ENCODE measurements at places on chromosomes 2 and 18. TPM values are rescaled to one million over a fixed set of nuclear protein-coding genes. Genes with fewer than 3 reads are reported as not detected.

AUP1 gene
- 140 TPM for total RNA-seq

POU3F3 gene
- not detected for total RNA-seq

DNA sequence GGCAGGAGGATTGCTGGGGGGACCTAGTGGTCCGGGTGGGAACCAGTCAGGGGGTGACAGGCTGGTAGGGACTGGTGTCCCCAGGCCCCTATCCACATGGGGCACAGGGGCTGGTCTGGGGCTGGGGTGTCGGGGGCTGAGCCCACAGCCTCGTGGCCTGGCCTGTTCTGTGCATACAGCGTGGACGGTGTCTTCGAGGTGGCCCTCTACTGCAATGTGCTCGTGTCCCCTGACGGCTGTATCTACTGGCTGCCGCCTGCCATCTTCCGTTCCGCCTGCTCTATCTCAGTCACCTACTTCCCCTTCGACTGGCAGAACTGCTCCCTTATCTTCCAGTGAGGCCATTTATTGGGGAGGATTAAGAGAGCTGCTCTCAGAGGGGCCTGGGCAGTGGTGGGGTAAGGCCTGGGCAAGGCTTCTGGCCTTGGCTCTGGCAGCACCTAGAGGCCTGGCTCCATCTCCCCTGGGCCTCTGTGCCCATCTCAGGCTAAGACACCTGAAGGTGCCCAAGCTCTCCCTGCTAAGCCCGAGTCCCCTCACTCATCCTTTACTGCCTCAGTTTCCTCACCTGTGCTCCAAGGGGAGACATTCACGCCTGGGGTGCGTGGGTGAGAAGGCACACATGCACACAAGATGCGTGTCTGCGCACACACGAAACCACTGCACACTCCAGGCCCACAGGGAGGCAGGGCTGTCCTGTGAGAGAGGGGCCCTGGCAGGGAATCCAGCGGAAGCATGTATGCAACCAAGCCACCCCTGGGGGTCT is 1.9 kb downstream of the CHRNG start:
- H3K27ac ChIP-seq: no peak overlapping the region
- no peaks in the 10 kb centered on the region for H3K36me3 ChIP-seq
- no peak overlapping the region for H3K4me3 ChIP-seq
- no peaks in the 10 kb centered on the region for H3K4me1 ChIP-seq
- H3K27me3 ChIP-seq: no peaks in the 10 kb centered on the region

EVA1A gene
- total RNA-seq: 46.6 TPM

- H3K36me3 ChIP-seq: no peaks in the 10 kb centered on the region
- no peak overlapping the region for H3K27ac ChIP-seq
- no peak for DNase-seq
- H3K4me1 ChIP-seq: no peaks in the 10 kb centered on the region
These were observed 800.9 kb downstream of the BCL11A start for GRCh38 chr2:59752512-59752911.

TMEM37 gene
- 23.0 TPM for total RNA-seq
